ENCODE measurements at places on chromosomes 16 and 17.

- no peak for DNase-seq
These were observed 24.5 kb downstream of the NLRC5 start for GRCh38 chr16:57013902-57014301.

DNA sequence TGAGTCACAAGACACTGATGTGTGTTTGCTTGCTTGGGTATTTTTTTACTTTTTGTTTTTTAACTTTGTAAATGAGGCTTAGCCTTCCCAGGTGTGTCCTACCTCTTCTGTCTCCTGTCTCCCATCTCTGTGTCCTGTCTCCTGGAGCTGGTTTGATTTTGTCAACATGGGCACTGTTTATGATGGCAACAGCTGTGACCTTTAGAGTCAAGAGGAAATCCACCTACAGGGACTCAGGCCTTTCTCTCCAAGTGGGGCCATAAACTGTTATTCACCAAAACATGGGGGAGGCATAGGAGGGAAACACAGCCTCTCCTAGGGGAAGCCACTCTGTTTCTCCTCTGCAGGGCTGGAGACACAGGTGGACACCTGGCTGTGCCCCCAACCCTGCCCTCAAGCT lies 13.1 kb upstream of the PLCG2 start:
- no peak for DNase-seq

DNA sequence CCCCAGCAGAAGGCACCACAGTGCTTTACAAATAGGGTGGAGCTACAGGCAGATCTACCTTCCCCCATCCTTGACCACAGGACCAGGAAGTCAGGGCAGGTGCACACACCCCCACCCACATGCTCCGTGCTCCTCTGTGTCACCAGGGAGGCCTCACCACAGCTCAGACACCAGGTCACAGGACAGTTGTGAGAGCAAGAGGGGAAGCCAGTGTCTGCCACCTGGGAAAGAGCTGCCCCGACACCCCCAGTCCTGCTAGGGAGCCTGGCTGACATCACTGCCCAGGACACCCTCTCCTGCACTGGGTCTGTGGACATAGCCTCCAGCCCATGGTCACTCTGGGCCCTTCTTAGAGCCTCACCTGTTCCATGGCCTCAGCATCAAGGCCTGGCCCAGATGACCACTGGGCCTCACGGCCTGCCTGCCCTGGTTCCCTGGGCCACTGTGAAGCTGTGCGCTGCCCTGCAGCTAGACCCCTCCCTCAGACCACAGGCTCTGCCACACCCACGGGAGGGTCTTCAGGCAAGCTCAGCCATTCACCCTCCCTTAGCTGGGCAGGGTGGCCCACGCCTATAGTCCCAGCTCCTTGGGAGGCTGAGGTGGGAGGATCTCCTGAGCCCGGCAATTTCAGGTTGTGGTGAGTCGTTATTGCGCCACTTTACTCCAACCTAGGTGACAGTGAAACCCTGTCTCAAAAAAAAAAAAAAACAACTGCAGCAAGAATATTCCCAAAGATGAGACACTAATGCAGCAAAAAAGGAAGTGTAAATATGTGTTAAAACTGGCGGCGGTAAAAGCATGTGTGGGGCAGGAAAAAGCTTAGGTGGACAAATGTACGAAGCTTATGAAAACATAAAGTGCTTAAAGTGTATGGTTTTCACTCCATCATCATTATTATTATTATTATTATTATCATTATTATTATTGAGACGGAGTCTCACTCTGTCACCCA lies 14.2 kb downstream of the POLR3K start:
- no peak for DNase-seq

DNA sequence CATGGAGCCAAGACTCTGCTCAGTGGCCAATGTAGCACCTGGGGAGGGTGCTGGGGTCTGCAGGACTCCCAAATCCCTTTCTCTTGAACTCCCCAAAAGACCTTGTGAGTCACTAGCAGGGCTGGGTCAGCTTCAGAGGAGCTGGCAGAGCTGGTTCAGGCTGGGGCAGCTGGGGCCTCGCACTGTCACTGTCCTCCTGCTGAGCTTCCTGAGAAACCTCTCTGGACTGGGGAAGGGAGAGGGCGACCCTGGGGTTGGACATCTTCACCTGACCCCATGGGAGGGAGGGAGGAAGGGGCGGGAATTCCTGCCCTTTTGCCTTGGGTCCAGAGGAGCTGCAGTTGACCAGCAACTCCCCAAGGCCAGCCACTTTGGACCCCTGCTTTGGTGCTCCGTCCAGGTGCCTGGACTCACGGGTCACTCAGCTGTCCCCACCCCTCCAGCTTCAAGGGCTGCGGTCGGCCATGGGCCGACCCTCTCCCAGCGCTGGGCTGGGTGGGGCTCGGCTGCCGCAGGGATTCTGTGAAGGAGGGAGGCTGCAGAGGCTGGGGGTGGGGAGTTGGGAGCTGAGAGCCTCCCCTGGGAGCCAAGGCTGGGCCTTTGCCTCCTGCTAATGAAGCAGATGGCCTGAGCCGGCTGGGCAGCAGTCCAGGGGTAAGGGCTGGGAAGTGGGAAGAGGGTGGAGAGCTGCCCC lies 9.2 kb downstream of the FMNL1 start:
- DNase-seq: no peak

DNA sequence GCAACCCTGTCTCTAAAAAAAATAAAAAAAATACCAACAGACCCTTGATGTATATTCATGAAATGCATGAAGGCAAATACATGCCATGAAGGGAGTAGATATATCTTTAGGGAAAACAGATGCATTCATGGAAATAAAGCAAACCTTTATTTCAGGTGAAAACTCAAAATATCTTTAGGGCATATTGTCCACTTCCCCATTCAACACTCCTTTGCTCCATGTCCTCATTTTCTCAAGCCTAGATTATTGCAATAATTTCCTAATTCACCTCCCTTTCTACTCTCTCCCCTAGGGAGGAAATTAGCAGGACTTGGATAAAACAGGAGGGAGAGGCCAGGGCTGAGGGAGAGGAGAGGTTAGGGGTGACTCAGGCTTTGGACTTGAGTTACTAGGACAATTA lies 5.7 kb upstream of the VPS25 start:
- no peak for DNase-seq

DNA sequence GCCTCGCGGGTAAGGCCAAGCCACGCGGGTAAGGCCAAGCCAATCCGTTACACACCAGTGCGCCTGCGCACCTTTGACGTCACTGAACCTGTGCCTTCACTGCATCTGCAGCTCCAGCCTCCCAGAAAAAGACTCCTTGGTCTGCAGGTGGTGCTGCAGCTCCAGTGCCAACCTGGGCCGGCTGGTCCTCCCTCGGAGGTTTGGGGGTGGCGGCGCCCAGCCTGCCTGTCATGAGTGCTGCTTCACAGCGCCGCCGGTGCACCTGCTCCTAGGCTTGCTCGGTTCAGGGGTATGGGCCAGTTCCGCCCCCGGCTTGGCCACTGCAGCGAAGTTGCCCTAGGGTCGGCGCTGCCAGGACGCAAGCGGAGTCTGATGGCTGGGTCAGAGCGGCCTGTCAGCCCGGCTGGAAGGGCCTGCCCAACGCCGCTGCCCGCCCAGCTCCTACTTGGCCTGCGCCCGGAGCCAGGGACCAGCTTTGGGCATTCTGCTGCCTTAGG lies 146.6 kb downstream of the USP22 start:
- DNase-seq: no peak

DNA sequence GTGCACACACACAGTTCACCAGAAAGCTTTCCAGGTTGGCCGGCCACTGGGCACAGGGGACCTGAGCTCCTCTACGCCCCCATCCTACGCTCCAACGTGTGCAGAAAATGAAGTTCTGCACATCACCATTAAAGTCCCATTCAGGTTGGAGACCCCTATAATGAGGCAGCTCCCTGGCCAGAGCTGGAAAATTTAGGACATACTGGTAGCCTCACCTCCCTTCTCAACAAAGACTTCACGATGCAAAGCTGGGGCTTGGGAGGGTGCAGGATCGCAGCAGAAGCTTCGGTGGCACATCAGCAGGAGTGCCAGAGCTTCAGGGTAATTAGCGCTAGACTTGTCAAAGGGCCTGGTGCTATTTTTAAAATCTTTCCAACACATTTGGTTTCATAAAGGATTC lies 15.4 kb upstream of the CALB2 start:
- no peak for DNase-seq

- no peak for DNase-seq
These were observed 64.9 kb downstream of the ARHGAP17 start for GRCh38 chr16:24950275-24950674.

GRCh38 chr17:82820278-82821251 lies 19.3 kb downstream of the ZNF750 start:
- DNase-seq: no peak

GRCh38 chr17:38596651-38597050 lies 9.1 kb downstream of the SRCIN1 start:
- DNase-seq: no peak

GRCh38 chr17:72788950-72789585 lies 303.4 kb downstream of the SLC39A11 start:
- peak; percentile 51 for DNase-seq

DNA sequence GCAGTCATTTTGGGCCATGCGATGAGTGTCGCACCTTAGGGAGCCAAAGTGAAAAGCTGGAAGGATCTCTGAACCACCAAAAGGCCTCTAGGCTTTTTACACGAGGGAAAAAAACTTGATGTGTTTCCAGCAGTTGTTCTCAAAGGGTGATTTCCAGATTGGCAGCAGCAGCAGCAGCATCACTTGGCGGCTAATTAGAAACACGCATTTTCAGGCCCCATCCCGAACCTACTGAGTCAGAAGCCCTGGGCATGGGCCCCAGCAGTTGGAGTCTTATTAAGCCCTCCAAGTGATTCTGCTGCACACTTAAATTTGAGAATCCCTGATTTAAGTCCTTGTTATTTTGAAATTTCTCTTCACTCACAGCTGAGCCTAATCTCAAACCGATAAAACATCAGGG lies 25.3 kb upstream of the PYY start:
- no peak for DNase-seq

- DNase-seq: no peak
These were observed 7.4 kb downstream of the MAF start for GRCh38 chr16:79593074-79593531.

DNA sequence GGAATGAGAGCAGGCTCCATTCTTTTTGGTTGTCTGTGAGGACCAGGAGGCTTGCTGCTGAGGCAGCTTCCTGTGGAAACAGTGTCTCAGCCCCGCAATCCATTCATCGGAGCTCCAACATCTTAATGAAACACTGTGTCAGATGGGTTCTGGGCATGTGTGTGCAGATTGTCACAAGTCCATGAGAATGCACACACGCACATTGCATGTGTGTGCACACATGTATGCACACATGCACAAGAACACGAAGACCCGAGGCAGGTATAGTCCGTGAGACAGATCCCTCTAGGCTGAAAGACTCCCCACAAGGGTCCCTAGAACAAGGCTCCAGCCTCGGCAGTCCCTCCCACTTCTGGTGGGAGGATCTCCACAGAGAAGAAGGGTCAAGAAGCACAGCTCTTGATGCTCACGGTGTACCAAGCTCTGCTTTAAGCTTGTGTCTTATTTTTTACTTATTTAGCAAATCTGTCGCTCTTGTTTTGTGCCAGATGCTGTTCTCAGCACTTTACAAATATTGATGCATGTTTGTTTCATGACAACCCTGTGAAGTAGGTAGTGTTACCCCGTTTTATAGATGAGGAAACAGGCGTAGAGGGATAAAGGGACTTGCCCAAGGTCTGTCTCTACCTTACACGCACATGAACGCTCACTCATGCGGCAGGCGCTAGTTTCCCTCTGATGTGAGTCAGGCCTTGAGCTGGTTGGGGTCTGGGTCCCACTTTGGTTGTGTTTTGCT lies 213.1 kb downstream of the SEC14L1 start:
- DNase-seq: no peak

- no peak for DNase-seq
These were observed 49.7 kb upstream of the ARL4D start for GRCh38 chr17:43349142-43349541.

DNA sequence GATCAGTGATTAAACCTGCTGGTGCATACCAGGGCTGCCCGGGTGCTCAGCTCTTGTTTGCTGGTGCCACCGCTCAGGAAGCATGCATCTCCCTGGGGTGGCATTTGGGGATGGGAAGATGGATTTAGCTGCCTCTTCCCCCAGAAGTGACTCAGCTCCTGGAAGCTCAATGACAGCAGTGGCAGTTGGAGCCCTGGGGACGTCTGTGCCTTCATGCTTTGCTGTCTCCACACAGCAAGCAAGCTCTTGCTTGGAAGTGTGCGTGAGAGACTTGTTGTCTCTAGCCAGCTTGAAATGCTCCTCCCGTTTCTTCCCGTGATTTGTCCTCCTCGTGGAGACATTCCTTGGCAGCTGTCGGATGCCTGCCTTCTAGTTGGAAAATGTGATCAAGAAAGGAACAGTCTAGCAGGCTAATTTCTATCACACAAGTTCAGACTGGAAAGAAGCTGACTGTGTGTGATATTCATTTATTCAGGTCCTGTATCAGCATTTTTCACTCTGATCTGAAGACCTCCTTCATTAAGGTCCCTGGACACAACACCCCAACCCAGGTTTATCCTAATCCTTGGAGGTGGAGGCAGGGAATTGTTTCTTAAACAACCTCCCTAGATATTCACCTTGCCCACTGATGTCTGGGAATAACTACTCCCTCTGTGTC lies 73.0 kb downstream of the BMERB1 start:
- DNase-seq: no peak

GRCh38 chr17:74049167-74049966 lies 154.1 kb upstream of the RPL38 start:
- no peak for DNase-seq

GRCh38 chr17:43068570-43069367 lies 43.7 kb downstream of the RND2 start:
- no peak for DNase-seq

GRCh38 chr16:71855937-71856662 lies 10.3 kb downstream of the ATXN1L start:
- no peak for DNase-seq

- no peak for DNase-seq
These were observed 21.7 kb downstream of the ATP6V0D1 start for GRCh38 chr16:67459066-67459860.

GRCh38 chr16:70152578-70153302 lies 20.8 kb upstream of the CLEC18C start:
- DNase-seq: no peak

DNA sequence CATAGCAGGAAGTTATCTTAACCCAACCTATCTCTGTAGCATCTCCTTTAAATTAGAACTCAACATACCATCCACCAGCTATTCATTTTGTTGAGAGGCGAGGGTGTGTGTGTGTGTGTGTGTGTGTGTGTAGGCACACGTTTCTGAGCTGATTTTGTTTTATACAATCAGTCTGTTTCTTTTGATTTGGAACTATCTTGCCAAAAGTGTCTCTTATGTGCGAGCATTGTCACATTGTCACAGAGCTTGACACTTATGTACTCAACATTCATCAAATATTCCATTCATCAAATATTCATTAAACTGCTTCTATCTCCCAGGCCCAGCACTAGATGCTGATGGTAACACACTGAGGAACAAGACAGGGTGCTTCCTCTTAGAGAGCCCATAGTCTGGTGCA lies 180.4 kb downstream of the HAPSTR1 start:
- no peak for DNase-seq

- no peak for DNase-seq
These were observed 42.5 kb upstream of the ABR start for GRCh38 chr17:1222321-1222720.

- no peak for DNase-seq
These were observed 4.3 kb downstream of the TMC6 start for GRCh38 chr17:78124081-78124835.

GRCh38 chr17:36575028-36575427 lies 16.7 kb upstream of the DHRS11 start:
- no peak for DNase-seq
